Mesendoderm (in vitro differentiated cells): ENCODE measurements at places on chromosomes 6 and 20.

DNA sequence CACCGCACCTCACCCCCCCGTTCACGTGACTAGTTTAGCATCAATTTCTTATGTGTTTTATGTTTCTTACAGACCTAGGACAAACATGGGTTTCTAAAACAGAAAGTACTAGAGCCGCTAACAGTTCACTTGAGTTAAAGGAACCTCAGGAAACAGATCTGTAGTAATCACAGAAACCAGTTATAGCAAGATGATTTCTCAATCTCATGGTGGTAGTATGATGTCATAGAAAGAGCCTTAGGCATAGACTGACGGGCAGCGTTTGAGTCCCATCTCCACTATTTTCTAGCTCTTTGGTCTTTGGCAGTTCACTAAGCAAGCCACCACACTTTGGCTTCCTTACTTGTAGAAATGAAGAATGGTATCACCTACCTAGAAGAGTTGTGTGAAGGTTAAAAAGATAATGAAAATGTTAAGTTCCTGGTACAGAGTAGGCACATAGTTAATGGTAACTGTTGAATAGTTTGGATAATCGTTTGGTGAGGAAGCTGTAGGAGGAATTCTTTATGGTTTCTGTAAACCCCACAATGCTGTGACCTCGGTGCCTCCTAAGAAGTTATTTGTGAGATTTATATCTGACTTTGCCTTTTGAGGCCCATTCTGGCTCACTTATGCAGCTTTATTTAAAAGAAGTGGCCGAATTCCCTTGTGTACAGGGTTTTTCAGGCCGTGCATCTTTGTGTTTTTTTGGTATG, 21.3 kb downstream of the CTNNBL1 start:
- DNase-seq, result no peak

GRCh38 chr6:53910834-53911233, 116.0 kb downstream of the LRRC1 start:
- no peak for DNase-seq

- DNase-seq, result peak; percentile 23
Observed at GRCh38 chr6:16540804-16541752, 220.2 kb downstream of the ATXN1 start.

- DNase-seq, result peak; percentile 74
Observed at GRCh38 chr20:62523473-62524203, 47.8 kb upstream of the GATA5 start.

DNA sequence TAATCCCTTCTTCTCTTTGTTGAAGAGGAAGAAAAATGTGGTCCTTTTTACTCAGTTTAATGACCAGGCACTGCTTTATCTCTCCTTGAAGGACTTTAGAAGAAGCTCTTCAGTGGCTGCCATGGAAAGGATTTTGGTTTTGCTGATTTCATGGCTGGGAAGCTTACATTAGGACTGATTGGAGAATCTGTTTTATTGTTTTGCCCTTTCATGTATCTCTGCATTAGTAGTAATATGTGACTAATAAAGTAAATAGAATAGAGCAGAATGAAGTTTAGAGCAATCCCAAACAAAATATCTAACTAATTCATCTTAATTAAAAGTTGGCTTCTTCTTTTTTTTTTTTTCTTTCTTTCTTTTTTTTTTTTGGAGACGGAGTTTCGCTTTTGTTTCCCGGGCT, 502.9 kb downstream of the HAO1 start:
- no peak for DNase-seq

GRCh38 chr6:1406306-1407072, 17.1 kb downstream of the FOXF2 start:
- no peak for DNase-seq

DNA sequence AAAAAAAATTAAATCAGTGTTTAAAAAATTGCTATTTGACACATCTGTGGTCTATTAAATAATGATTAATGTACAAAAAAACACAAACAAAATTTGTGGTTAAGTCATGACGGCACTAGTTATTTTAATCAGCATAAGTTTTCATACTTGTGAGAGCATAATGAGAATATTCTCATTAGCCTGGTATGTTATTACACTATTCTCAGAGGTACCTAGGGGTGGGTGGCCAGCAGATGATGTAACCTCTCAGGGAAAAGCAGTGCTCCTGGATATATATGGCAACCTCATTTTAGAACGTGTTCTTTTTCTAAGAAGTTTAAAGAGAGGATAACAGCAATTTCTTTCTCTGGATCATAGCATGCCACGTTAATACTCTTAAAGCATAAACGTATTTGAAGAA, 109.2 kb downstream of the GJA1 start:
- no peak for DNase-seq

GRCh38 chr6:7214468-7214867, 98.5 kb downstream of the SSR1 start:
- no peak for DNase-seq

DNA sequence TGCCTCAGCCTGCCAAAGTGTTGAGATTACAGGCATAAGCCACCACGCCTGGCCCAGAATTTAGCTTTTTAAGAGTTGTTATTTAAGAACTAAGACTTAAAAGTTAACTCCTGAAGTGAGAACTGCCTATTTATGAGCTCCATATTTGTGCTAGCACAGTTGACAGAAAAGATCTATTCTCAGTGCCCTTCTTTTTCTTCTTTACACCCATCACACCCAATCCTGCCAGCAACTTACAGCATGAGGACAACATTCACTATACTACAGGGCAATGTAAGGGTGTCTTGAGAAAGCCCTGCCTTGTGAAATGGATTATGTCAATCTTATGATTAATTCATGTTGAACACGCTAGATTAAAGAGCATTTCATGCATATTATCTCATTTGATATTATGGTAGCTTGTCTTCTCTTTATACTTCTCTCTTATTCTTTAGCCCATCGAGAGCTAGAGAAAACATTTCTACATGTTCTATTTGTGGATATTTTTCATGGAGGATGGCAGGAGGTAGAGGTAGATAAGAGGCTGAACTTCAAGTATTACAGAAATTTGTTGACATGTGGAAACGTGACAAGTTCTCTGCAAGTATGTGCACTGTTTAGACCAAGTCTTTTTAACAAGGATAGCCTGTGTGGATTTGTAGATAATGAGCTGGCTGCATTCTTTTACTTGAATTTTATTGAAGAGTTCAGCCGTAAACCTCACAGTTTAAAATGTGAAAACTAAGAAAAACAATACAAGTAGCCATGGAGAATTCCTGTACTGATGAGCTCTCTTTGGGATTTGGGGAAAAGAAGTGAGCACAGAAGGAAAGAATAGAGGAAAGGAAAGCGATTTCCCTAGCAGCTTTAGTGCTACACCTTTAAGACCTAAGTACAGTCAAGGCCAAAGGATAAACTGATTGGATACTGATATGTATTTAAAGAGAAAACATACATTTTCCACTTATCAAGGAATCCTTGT, 212.2 kb downstream of the ARHGAP18 start:
- no peak for DNase-seq

DNA sequence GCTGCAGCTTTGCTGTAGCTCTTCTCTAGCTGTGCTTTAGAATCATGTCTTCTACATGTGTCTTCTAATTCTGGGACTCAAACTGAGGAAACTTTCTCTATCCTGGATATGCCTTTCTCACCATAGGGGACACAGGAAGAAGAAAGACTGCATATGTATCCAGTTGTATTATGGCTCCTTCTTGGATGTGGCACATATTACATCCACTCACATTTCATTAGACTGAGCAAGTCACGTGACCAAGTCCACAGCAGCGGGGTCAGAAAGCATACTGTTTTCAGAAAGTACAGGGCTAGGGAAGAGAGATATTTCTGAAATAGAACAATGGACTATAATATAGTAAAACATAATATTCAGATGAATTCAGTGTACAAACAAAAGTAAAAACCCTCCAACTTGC, 187.6 kb upstream of the RIMS1 start:
- no peak for DNase-seq

GRCh38 chr20:47164140-47164539, 192.4 kb downstream of the ZMYND8 start:
- no peak for DNase-seq

DNA sequence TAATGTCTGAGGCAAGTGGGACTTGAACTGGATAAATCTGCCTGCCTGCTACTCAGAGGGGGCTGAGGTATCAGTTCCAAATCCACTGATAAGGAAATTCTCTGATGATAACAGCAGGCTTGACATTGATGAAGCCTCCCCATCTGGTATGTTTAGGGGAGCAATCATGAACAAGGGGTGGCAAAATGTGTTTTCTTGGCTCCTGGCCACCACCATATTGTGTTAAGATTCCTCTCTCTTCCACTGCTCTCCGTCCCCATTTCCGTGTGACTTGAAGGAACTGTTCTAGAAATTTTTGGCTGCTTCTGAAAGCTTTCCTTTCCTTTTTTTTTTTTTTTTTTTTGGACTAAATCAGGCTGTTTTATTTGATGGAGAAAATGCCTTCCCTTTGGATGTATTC, 335.3 kb upstream of the NRSN1 start:
- DNase-seq, result peak; percentile 1

DNA sequence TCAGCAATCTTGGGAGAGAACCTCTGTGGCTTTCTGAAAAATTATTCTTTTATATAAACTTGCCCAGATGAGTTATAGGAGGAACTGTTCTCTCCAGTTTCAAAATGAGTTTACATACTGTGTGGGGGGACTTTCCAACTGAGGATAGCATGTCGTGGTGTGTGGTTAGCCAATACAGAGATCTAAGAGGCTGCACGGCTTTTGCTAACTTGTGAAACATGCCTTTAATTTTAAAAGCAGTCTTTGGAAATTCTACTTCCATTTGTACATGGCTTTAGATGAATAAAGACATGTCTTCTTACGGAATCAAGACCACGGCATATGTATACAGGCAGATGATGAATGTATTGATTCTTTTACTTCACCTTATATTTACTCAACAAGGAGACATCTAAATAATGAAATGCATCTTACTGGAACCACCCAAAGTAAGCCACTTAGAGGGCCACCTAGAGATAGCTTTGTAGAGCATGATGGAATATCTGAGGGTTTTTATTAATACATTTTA, 39.8 kb downstream of the HIVEP1 start:
- DNase-seq, result no peak

DNA sequence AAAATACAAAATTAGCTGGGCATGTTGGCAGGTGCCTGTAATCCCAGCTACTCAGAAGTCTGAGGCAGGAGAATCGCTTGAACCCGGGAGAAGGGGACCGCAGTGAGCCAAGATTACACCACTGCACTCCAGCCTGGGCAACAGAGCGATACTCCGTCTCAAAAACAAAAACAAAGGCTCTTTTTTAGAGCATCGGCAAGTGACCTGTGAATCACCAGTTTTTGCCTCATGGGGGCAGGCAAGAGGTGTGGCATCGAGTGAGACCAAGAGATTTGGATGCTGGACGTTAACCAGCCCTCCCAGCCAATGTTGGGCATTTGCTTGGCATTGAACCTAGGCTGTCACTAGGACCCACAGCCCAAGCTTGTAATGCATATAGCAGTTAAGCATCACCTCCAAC, 14.6 kb upstream of the CDK5RAP1 start:
- DNase-seq, result peak; percentile 60

- DNase-seq, result no peak
Observed at GRCh38 chr20:23018941-23019340, 16.2 kb upstream of the SSTR4 start.

DNA sequence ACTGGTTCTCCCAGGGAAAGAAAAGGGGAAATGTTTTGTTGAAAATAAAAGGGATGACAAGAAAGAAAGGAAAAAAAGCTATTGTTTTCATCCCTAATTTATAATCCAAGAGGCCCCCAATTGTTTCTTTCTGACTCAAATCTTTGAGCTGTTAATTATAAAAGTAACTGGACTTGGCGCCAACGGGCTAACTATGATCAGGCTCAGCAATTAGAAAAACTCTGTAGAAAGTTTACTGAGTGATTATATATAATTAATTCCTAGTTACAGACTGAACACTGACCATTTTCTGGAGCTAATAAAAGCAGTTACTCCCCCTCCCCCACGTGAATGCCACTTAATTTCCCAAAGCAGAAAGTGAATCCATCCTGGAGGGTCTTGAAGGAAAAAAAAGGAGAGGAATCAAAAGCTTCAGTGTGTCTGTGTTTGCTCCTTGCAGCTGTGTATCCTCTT, 3.2 kb downstream of the ZMYND8 start:
- no peak for DNase-seq

DNA sequence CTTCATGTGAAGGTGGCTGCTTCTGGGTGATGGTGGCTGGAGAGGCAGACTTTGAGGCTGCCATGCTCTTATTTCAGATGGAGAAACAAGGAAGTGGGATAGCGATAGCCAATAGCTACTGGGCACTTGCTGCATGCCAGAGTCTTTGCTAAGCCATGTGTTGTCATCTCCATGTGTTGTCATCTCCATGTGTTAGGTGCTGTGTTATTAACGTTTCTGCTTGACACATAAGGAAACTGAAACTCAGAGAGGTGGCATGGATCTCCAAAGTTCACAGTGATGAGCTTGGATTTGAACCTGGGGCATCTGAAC, 16.9 kb downstream of the KIAA1755 start:
- no peak for DNase-seq

DNA sequence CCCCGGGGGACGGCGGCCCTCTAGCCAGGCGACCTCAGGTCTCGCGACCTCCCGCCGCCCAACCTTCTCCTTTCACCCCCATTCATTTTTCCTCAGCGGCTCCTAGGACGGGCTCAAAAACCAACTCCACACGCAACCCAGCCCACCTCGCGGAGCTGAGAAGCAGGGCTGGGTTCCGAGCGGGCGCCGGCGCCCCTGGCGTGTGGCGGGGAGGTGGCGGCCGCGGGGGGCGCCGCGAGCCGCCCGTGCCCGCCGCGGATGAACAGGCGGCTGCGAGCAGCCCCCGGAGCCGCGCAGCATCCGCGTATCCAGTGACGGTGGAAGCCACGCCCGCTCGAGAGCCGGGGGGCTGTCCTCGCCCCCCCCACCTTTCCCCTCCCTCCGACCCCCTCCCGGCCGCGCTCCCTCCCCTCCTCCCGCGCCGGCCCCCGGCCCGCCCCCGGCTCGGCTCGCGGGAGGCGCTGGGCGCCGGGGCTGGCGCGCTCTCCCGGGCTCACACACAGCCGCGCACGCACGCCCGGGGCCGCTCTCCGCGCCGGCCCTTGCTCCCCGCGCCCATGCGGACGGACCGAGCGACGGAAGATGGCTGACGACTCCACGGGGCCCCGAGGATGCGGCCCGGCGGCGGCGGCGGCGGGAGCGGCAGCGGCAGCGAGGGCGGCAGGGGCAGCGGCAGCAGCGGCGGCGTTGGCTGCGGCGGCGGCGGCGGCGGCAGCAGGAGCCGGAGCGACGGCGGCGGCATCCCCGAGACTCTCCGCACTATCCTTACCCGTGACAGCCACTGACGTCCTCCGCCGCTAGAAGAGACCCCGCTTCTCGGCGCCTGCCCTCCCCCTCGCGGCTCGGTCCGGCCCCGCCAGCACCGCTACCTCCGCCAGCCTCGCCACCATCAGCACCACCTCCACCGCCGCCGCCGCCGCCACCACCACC, at the start of gene SOBP:
TSS of gene SOBP (plus strand) at position 482 of the 930 bp plus-strand sequence. CDS start 500 bp downstream, outside the sequence.
- DNase-seq, result peak; percentile 61
